CD4-positive, alpha-beta T cell treated with Interferon gamma for 1 hour (primary cell): ENCODE measurements at places on chromosomes 2 and 18.

DNA sequence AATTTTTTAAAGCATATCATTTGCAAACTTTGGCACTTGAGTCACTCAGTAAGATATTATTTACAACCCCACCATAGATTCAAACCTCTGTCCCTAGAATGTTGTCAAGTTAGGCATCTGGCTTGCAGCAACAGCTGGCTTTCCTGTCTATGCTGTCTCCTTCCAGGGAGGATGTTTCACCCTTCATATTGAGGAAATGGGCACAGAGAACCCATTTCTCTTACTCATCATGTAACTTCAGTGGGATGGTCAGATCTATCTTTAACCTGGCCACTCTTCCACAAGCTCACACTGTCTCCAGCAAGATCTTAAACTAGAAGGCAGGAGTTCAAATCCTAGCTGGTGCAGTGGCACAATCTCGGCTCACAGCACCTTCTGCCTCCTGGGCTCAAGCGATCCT lies 15.8 kb downstream of the LCT start:
- DNase-seq = no peak

GRCh38 chr2:160429248-160430000 lies 64.2 kb downstream of the RBMS1 start:
- no peak for DNase-seq

DNA sequence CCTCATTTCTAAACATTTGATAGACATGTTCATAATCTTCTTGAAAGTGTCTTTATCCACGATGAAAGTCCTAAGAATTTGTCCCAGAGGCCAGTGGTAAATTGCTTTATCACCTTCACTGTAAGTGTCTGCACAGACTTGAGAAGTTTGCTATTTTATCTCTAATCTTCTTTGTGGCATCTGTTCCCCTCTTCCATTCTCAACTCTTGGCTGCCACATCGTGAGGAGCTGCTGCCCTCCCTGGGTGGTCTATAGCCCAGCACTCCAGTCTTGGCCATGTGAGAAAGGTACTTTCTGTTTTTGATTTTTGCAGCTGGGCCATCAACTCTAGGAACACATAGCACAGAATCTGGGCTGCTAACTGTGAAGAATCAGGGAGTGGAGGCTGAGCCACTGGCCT lies 45.5 kb downstream of the SLC14A2 start:
- no peak for DNase-seq

DNA sequence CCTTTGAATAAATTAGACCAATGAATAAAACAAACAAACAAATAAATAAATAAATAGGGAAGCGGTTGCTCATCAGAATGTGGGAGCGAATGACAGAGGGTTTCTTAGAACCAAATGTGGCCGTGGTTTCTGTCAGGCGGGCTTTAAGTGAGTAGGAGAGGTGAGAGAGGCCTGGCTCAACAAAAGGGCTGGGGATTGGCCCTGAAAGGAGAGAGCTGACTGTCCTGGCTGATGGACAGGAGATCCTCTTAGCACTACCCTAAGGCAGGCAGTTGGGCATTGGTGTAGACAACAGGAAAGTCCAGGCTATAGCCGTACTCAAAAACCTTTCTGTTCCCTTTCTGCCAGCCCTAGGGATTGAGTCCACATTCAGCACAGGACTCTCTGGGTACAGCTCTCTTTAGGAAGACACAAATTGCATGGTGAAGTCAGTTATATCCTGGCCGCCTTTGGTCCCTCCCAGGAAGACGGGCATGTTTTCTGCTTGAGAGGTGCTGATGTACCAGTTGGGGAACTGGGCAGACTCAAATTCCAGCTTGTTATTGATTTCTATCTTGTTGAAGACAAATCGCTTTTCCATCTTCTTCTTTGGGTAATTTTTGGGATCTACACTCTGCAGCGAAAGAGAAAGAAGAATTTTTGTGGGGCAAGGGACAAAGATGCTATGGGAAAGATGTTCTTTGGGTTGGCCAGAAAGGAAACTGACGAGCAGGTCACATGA lies 6.5 kb downstream of the IL1B start:
- DNase-seq = peak; percentile 43

DNA sequence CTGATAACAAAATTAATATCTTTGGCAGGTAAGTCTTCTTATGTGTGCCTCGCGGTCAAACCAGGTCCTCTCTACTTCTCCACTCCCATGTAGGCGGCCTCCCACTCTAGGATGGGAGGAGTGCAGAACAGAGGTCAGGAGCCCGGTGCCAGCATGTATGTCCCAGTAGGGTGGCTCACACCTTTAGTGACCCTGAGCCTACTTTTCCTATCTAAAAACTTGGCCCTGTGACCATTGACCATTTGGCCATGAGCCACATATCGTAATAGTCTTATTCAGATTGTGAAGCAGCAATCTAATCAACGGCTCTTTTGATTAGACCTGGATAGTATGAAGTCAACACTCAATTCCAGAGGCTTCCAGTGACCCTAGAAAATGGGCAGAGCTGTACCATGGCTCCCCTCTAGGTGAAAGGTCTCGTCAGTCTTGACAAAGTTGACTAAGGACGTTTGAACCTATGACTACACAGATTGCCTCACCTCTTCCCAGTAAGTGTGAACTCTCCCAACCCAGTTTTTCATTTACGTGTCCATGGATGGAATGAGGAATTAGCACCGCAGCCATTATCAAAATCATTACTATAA lies 17.1 kb upstream of the FABP1 start:
- no peak for DNase-seq

- no peak for DNase-seq
These were observed 78.8 kb upstream of the ITGB6 start for GRCh38 chr2:160278879-160279177.

DNA sequence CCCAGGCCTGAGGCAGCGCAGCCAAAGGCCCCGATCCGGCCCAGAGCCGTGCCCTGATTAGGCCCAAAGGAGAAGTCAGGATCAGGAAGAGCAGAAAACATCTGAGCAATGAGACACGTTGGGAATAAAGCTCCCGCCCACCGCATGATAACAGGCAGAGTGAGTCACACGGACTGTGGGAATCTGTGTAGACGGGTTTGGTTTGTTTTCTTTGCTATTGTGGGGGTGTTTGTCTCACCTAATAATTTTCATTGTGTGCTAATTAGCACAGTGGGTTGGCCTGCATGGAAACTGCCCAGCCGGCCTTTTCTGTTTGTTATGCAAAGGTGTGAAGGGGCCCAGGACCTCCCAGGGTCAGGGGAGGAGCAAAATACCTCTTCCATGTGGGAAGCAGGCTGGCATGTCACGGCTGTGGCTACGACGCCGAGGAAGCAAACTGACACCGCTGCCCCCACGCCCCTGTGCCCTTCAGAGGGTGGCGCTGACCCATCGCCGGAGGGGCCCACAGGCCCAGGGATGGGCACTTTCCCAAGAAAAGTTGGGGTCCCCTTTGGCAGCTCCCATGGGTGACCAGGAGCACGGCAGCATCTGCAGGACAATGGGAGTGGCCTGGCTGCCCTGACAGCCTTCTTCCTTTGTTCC lies 68.4 kb upstream of the CTDP1 start:
- DNase-seq = no peak

DNA sequence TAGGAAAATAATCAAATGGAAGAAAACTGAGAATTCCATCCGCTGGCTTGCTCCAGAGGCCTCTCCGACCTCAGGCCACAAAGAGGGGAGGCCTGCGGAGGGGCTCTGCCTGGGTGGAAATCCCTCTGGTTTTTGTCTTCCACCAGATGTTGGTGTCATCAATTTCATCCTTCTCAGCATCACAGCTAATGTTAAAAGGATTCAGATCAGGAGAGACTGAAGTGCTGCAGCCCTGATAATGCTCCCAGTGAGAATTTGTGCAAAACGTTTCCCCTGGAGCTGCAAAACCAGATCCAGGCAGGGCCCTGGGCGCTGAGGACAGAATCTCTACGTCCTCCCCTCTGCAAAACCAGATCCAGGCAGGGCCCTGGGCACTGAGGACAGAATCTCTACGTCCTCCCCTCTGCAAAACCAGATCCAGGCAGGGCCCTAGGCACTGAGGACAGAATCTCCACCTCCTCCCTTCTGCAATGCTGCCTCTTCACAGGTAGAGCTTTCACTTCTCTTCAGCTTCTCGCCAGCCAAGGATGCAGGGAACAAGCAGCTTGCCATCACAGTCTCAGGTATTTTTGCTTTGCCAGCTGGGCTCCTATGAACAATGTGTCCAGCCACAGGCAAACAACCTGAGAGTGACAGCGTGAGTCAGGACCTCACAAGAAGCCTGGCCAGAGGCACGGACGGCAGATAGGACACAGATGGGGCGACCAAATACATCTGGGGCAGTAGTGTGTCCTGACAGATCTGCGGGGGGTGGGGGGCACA lies 81.2 kb downstream of the TMEM18 start:
- DNase-seq = no peak

GRCh38 chr18:37689841-37690240 lies 124.2 kb upstream of the CELF4 start:
- DNase-seq = no peak
